ENCODE measurements at places on chromosomes 6 and 20. TPM values are rescaled to one million over a fixed set of nuclear protein-coding genes. Genes with fewer than 3 reads are reported as not detected.
A peak's percentile ranks its signal among the peaks of the same experiment; 100 is the strongest.

Gene VARS2
- 23.9 TPM for total RNA-seq

- DNase-seq: peak; percentile 91
Observed at GRCh38 chr20:47358672-47359529, 2.4 kb upstream of the ZMYND8 start.

DNA sequence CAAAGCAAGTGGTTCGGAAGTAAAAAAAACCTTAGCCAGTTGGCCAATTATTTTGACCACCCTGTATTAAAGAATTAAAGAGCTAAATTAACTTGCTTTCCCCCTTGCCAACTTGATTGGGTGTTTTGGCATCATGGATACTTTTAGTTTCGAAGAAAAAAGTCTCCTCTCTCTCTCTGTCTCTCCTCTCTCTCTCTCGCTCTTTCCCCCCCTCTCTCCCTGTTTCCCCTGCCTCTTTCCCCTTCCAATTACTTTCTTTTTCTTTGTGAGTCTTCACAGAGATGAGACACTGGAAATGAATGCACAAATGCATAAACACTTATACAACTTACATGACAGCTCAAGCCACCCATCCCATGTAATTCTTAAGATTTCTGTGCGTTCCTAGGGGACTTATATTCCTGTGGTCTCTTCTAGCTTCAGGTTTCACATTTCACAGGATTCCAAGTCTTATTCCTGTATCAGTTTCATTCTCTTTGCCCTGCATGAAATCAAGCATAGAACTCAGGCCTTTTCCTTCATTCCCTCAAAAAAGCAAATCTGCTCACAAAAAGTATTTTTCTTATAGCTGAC, 32.9 kb upstream of the EYA4 start:
- no peak for DNase-seq

GRCh38 chr6:10382322-10382721, 32.6 kb downstream of the TFAP2A start:
- DNase-seq: no peak

DNA sequence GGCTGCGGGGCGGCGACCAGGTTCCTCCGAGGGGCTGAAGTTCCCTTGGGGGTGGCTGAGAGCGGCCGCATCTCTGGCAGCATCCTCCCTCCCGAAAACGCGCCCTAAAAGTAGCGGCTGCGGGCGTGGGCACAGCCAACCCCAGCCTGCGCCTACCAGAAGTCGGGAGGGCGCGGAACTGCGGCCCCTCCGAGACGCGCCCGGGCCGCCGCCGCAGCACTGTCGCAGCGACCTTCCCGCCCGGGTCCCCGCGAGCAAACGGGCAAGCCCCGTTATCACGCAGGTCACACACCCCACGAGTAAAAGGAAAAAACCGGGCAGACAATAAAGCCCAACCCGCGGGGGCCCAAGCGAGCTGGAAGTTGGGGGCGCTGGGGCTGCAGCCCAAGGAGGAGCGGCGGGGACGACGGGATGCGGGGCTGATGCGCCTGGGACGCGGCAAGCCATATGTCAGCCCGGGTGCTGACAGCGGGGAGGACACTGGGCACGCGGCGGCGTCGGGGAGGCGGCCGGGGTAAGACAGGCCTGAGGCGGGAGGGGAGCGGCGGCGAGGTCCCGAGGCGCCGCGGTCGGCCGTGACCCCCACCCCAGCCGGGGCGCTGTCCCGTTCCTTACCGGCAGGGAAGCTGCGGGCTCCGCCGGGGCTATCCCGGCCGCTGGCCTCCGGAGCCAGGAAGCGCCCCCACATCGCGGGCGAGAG, 659 bp downstream of the CEP85L start:
- no peak for DNase-seq
